H9 (cell line): ENCODE measurements at places on chromosomes 12 and 14. TPM values are rescaled to one million over a fixed set of nuclear protein-coding genes. Genes with fewer than 3 reads are reported as not detected.

Gene KRT8
- 244 and 247 TPM in 2 replicates for total RNA-seq

Gene YLPM1
- 75.1 and 82.2 TPM in 2 replicates for total RNA-seq

Gene CLEC6A
- 0.17 and 0.37 TPM in 2 replicates for total RNA-seq

Gene ASB2
- 0.35 and 1.3 TPM in 2 replicates for total RNA-seq

DNA sequence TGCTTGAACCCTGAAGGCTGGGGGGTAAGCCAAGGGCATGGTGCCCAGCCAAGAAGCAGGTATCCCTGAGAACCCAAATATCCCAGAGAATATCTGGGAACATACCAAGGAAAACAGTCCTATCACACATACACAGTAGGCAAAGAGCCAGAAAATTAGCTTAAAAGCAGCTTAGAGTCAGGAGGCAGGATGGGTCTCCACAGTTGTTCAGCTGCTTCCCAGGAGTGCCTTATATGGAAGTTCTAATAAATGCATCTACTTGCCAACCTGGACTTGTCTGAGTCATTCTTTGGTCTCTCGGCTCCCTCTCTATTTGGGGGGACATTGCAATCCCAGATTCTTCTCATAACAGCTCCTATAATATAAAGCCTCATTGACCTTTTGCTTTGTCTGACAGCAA is 9.0 kb upstream of the GPR135 start:
- no peak for DNase-seq

GRCh38 chr12:2679068-2679815 is 115.5 kb upstream of the FKBP4 start:
- DNase-seq, result no peak

GRCh38 chr14:104981699-104982541 is 3.7 kb upstream of the CLBA1 start:
- DNase-seq, result no peak

DNA sequence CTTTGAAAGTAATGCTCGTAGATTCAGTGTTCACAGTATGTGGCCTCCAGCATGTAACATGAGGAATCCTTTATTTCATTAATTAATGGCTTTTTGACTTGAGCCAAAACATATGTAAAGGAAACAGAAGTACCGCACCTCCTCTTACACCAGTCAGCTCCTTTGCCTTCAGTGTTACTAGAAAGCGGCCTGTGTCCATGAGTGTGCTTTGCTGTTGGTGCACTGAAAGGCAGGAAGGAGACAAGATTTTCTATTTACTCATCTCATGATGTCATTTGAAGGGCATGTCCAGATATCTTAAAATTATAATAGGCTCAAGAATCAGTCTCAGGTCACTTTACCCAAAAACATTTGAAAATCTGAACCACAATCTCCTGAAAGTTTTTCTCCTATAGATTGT is 9.9 kb upstream of the CCT2 start:
- DNase-seq, result no peak

DNA sequence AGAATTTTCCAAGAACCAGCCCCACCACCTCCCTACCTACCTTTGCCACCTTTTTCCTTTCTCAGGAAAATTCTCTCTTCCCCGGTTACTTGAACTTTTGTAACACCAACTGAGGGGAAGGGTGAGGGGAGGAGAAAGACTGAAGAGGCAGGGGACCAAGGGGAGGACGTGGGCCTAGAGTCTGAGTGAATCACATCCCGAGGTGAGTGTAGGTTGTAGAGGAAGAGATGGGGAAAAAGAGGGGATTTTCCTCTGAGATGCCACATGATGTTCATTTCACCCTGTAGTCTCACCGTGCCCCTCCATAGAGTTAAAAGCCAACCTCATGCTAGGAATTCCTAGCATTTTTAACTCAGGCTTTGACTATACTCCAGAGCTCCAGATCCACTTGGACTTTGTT is 311.8 kb downstream of the RPAP3 start:
- DNase-seq, result no peak

DNA sequence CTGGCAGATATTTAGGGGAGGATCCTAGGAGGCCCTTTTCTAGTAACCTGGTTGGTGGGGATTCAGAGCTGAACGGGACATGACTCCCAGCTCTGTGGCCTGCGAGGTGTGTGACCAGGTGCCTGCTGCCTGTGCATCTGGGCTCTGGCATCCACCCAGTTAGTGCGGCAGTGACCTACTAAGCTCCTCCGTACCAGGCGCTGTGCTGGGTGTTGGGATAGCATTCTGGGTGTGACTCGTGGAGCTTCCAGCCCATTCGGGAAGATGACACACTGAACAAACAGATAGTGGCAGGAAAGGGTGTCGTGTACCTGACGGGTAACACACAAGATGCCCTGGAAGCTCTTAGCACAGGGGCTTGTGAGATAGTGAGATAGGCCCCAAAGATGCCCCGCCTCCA is 80.9 kb downstream of the ACACB start:
- DNase-seq, result no peak
